ENCODE measurements at places on chromosomes 6 and 20.

DNA sequence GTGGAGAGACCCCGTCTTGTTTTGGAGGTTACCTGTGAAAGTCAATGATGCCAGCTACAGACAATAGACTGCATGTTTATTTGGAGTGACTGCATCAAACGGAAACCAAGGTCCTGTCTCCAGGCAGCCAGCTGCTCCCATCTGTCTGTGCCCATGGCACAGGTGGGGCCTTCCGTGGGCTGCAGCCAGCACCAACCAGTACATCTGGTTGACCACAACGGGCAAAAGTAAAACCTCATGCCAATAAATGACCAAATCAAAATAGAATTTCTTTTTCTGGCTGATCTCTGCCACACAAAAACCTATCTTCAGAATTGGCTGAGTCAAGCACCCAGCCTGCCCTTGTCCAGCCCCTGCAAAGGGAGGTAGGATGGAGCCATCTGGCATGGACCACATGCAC lies 33.5 kb downstream of the DLL1 start:
- no peak for DNase-seq

GRCh38 chr6:169784821-169785340 lies 33.5 kb downstream of the ERMARD start:
- no peak for DNase-seq

DNA sequence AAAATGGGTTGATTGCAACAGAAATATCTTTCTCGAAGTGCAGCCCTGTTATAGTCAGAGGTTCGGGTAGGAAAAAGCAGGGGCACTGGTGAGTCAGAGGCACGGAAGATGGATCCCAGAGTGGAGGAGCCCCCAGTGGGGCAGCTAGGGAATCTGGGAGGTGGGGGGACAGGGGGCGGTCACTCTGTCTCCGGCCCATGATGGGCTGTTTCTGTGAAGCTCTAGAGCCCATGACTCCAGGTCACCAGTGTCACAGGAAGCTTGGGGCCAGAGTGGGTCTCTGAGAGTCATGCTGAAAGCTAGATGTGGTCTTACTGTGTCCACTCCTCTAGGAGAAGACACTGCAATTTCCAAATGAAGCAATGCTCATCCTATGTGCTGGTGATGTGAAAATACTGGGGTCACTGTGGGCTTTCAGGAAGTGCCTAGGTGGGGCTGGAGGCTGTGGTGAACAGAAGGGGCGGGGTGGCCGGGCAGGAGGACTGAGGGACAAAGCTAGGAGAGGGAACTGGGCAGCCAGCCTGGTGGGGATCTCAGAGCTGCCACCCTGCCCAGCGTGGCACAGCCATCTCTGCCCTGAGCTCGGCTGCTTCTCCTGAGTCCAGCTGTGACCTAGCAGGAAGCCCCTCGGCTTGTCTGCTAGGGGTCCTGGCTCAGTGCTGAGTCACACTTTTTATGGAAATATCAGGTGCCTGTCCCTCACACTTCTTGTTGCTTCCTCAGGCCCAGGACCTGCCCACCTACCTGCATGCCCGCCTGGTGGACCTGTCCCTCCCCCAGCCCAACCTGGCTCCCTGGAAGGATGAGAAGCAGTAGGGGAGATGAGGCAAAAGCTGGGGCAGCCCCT lies 54.2 kb downstream of the IRF4 start:
- DNase-seq: no peak

DNA sequence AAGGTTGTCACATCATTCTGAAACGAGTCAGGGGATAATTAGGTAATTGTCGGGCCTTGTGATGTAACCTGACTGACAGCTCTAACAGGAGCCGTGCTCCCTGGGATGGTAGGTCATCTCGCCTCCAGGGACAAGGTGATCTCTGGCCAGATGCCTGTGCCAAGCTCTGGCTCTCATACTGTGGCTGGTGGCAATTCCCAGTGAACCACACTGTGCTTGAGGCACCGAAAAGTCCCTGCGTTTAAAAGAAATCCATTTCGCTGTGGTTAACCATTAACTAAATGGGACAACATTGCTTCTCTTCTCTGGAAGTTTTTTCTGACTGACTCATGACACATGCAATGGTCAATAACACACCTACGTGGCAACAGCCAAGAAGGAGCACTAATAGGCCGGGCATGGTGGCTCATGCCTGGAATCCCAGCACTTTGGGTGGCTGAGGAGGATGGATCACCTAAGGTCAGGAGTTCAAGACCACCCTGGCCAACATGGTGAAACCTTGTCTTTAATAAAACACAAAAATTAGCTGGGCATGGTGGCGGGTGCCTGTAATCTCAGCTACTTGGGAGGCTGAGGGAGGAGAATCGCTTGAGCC lies 669.2 kb downstream of the PRKN start:
- DNase-seq: no peak

DNA sequence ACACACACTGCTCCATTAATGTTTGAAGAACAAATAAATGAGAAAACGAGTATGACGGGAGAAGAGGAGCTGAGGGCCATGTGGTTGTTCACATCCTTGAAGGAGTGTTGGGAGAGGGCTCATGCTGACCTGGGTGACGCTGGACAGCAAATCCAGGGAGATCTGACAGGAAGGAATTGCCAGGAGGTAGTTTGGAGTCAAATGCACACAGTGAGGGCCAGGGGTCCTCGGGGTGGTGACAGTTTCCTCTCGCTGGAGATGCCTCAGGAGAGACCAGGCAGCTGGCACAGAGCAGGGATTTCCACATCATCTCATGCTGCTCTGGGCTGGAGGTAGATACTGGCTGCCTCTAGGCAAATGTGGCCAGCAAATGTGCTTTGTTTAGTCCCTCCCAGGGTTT lies 2.0 kb upstream of the TMEM181 start:
- no peak for DNase-seq

DNA sequence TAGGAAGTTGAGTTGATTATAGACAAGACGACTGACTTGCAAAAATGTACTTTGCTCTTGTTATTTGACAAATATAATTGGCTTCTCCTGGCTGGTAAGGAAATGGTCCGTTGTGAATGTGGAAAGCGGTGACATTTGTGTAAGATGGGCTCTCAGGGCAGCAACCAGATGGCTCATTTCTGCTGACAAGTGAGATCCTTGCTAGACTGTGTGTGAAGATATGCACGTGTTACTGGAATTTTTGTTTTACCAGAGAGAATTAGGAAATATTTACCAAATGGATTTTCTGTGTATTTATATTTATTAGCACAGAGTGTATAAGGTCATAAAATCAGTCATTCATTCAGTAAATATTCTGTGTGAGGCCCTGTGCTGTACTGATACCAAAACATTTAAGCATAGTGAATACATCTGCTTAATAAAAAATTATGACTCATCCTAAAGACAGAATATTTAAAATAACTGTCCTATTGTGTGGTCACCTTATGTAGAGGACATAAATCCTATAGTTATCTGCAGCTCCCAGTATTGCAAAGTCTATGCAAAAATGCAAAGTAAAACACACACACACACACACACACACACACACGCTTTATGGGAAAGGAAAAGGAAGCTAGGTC lies 109.9 kb upstream of the ASF1A start:
- no peak for DNase-seq

DNA sequence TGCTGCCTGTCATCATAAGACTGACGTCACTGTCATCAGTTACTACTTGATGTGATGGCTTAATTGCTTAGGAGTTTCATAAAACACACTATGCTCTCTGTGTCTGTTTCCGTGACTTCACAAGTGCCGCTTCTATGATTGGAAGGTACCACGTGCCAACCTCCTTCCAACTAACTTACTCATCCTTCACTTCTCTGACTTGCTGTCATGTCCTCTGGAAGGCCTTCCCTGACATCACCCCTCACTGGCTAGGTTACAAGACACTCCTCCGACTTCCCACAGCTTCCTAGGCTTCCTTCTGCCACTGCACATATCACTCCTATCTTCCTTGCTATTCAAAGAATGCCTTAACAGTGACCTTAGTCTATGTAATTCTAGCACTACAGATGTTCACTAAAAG lies 20.4 kb downstream of the SERINC3 start:
- no peak for DNase-seq

DNA sequence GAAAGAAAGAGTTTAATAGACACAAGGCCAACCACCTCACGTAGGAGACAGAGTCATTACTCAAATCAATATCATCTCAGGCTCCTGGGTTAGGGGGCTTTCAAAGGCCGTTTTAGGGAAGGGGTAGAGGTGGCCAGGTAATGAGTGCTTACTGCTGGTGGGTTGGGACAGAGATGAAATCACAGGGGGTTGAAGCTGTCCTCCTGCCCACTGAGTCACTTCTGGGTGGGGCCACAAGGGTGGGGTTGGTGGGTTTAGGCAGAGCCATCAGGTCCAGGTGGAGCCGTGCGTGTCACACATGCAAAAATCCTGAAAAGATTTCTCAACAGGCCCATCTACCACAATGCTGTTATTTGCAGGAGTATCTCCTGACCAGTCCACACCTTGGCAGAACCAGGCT lies 167.0 kb upstream of the EXOC2 start:
- no peak for DNase-seq

- DNase-seq: no peak
Observed at GRCh38 chr6:19519941-19520340, 317.2 kb upstream of the ID4 start.

GRCh38 chr20:43749734-43750294 lies 23.0 kb upstream of the GTSF1L start:
- DNase-seq: peak; percentile 69

DNA sequence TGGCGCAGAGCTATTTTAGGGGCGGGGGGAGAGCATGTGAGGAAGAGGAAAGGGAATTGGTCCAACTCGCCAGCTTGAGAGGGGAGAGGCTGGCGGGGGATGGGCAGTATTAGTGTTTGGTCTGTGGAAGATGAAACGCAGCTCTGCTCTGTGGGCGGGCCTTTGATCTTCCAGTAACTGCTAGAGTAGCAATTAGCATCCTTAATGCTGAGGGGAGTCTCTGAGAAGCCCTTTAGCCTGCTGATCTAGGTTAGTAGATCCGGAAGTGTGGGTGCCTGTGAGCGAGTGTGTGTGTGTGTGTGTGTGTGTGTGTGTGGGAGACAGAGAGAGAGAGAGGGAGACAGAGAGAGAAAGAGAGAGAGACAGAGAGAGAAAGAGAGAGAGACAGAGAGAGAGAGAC lies 117.2 kb upstream of the BACH2 start:
- peak; percentile 87 for DNase-seq

- no peak for DNase-seq
Observed at GRCh38 chr6:30321692-30322388, 4.9 kb upstream of the TRIM39 start.

DNA sequence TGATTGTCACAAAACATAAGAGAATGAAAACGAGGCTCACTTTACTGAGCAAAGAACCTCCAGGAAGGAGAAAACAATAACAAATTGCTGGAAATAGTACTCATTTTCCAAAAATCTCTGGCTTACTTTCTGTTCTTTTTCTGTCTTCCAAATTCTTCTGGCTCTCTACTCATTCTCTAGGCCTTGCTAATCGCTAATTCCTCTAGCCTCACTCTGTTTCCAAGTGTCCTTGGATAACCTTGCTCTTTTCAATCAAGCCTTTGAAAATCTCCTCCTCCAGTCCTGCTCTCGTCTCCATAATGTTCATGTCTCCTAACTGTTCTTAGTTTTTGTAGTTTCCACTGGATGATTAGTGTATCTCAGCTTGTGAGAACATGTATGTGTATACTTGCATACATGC lies 96.2 kb upstream of the MAP7 start:
- no peak for DNase-seq

GRCh38 chr6:84182001-84182400 lies 45.4 kb downstream of the CEP162 start:
- no peak for DNase-seq

Measured in stimulated activated CD4-positive, alpha-beta T cell treated with anti-CD3 and anti-CD28 coated beads, Interleukin-2, amount 100 ng/mL, for 4 hours (primary cell).